Activated CD4-positive, alpha-beta T cell treated with anti-CD3 and anti-CD28 coated beads, Interleukin-2, Interleukin-6, amounts not matched to agents 100 ng/mL and 50 ng/mL, durations not matched to agents 16 hours and 8 hours (primary cell): ENCODE measurements at places on chromosomes 2 and 18.
A peak's percentile ranks its signal among the peaks of the same experiment; 100 is the strongest.

- peak; percentile 90 for DNase-seq
Observed at GRCh38 chr2:96344011-96344410, 8.4 kb downstream of the NCAPH start.

- no peak for DNase-seq
Observed at GRCh38 chr2:129883121-129883520, 96.3 kb upstream of the RAB6C start.

GRCh38 chr2:71878626-71879508 is 268.8 kb downstream of the CYP26B1 start:
- DNase-seq = no peak

GRCh38 chr2:211347328-211347727 is 790.9 kb downstream of the CPS1 start:
- no peak for DNase-seq
